ENCODE measurements at places on chromosomes 5 and 9.
A peak's percentile ranks its signal among the peaks of the same experiment; 100 is the strongest.

- DNase-seq, result peak; percentile 55
Measured at GRCh38 chr5:139662617-139663016, 14.5 kb downstream of the CXXC5 start.

GRCh38 chr5:111757355-111758283 is 625 bp upstream of the NREP start:
- DNase-seq, result peak; percentile 69

DNA sequence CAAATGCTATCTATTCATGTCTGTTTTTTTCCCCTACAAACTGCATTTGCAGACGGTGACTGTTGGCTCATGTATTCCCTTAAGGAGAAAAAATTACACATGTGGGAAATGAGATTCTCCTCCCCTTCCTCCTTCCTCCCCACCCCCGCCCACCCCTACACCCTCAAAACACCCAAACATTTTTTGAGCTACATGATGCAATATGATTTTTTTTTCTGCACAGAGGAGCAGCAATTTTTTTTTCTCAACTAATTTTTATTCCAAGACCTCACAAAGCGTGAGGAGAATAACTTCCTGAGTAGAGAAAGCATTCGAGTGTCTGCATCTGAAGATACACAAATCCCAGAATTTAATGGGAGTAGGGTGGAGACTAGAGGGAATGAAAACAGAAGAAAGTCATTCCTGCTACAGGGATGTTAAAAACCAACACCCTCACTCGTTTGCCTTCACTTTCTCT is 118.1 kb downstream of the PRDM6 start:
- DNase-seq, result no peak

DNA sequence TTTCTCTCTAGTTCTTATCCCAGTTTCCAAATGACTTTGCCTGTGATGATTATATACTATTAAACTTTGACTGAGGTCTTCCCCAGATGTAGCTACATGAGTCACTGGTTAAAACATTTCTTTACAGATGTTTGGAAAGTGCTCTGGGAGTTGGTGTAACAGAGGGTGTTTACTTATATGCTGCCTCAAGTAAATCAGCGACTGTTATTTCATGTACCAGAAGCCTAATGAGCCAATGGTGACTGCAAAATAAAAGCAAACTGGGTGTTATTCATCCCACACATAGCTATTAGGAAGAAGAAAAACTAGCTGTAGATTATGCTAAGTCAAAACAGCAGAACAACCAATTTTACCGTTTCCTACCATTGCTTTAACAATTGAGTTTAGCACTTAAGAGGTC is 929.7 kb upstream of the SEMA6A start:
- no peak for DNase-seq

GRCh38 chr5:77163453-77163852 is 47.0 kb upstream of the PDE8B start:
- no peak for DNase-seq

GRCh38 chr9:133945977-133946753 is 46.0 kb downstream of the VAV2 start:
- DNase-seq, result peak; percentile 49

DNA sequence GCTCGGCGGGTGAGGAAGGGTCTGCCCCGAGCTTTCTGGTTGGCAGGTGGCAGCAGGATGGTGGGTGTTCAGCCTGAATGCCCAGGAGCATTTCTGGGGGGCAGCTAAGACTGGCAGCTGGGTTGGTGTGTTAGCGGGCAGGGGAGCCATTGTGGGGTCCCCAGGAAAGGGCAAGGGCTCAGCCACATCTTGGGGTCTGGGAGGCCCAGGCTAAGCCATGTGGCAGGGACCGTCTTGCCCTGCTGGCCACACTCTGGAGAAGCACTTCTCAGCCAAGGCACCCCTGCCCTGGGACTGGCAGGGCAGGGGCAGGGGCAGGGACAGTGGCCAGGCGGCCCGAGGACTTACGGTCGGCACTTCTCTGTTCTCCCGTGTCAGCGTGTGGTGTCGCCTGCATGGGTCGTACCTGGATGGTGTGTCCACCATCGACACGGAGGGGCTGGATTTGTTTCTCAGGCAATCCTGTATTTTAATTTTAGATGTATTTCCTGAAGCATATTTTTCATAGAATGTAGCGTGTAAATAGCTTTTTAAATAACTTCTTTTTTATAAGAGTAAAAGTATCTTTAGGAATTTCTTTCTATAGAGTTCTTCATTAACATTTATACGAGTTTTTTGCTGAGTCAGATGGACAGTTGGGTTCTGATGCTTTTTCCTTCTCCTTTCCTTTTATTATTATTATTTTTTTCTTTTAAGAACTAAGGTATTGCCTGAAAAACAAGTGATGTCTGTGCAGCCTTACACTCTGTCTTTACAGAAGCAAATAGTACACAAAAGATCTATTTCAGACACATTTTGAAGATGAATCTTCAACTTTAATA is 102.0 kb downstream of the PHF2 start:
- DNase-seq, result no peak

GRCh38 chr9:111431684-111432083 is 52.5 kb downstream of the ECPAS start:
- DNase-seq, result no peak

DNA sequence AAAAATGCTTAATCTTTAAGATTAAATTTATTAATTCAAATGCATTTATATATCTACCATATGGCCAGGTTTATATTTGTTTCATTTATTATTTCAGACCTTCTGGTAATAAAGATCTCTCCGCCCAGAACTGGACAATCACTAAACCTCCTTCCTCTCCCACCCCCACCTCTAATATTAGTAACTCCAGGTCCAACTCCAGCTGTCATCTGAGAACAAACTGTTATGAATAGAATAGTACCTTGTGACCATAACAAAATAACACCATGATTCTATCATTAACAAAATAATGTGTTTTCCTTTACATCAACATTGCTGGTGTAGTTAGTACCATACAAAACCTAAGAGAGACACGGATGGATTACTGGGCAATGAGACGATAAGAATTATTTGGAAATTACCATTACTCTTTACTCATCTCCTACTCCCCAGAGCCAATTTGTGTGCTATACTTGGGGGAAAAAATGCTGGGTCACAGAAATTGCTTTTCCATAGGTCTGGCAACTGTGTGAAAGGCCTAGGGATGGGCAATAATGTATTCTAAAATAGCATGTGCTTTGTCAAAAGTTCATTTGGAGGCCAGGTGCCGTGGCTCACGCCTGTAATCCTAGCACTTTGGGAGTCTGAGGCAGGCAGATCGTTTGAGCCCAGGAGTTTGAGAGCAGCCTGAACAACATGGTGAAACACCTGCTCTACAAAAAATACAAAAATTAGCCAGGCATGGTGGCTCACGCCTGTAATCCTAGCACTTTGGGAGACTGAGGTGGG is 186.1 kb downstream of the ENC1 start:
- no peak for DNase-seq

DNA sequence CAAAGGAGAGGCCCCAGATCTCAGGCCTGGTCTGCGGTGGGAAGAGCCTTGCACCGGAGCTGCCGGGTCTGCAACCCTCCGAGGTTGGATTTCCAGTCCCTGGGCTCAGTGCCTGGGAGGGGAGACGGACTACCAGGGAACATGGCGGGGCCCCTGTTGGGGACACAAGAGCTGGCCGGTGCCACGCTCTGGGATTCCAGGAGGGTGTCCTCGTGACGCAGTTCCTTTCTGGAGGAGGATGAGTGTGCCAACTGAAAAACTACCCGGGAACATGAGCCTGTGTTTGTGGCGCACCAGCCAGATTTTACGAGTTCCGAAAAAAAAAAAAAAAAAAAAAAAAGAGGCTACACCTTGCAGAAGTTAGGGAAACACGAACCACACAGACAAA is 9.0 kb downstream of the NRARP start:
- DNase-seq, result no peak

DNA sequence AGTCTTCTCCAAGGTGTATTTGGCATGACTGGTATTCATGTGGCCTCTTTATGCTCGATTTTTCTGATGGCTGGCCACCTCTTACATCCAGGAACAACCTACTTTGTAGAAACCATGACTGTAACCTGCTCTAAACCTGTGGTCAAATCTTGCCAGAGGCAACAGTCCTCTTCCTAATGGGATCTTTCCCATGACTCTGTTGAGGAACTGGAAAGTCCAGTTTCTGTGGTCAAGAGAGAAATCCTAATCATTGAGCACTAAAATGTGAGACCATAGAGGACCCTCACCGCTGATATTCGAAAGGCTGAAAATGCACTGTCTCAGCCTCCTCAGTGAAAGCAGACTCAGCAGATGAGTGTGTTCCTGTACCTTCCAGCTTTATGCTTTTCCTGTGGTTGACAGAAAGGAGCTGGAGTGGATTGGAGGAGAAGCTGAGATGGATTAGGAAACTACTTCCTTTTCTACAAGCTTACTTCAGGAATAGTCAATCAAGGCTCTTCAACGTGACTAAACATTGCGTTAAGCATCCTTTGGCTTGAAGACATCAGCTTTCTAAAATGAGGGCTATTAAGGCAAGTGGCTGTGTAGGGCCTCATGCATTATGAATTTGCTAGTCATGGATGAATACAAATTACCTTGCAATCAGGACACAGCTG is 69.7 kb upstream of the DAPK1 start:
- DNase-seq, result no peak

DNA sequence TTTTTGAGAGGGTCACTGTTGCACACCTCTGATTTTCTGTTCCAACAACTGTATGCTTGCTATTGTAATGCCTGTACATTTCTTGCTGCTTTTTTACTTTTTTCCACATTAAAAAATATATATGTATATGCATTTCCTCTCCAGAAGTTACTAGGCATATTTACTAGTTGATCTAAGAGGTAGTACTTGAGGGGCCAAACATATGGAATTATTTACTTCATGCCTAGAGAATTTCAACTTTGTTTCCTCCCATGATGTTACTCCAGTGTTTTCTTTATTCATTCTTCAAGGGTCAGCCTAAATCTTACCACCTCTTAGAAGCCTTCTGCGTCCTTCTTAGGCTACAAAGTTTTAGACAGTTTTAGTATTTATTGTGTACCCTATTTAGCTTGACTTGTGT is 122.7 kb downstream of the NMUR2 start:
- no peak for DNase-seq

DNA sequence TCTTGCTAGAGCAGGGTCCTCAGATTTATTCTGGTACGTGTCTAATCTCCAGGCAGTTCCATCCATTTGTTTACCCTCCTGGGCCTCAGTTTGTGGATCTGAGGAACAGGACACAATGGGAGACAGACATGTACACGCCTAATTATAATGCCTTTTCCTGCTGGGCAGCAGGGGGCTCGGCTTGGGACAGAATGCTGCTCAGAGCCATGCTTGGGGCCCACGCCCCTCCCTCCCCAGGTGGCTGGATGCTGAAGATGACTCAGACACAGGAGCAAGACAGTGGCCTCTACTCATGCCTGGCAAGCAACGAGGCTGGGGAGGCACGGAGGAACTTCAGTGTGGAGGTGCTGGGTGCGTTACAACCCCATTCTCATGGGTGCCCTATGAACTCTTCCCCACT is 72.7 kb upstream of the ASS1 start:
- DNase-seq, result no peak

- peak; percentile 35 for DNase-seq
Measured at GRCh38 chr5:144467792-144468191, 297.1 kb downstream of the KCTD16 start.

- no peak for DNase-seq
Measured at GRCh38 chr9:133429214-133429613, 7.0 kb downstream of the ADAMTS13 start.

DNA sequence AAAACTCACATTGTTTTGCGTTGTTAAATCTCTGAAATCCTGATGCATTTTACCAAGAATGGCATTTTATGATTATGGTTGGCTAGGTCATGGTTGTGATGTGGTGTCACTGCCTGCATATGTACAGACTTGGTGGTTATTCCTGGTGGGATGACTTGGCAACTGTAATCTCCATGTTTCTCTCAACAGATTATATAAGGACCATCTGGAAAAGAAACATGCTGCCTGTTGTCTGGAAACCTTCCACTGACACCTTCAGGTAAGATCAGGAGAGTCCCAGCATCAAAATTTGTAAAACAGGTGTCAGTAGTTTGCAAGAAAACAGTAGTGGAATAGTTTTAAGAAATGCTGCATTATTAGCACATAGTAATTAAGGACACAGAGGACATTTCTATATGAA is 3.0 kb upstream of the ACER2 start:
- DNase-seq, result no peak

DNA sequence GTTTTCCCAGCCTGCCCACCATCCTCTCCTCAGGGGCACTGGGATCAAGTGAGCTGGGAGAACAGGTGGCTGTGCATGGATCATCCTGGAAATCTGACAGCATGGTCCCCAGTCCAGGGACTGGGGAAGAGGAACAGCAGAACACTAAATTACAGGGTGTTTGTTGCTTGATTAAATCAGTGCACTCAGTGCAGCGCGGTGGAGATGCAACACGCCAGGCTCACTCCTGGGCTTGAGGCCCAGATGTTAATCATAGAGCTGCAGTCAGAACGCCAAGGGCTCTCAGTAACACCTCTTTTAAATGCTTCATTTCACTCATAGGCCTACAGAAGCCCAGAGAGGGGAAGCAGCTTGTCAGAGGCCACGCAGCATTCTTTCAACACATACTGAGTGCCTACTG is 14.2 kb upstream of the LARP1 start:
- DNase-seq, result no peak

- DNase-seq, result no peak
Measured at GRCh38 chr9:27433631-27434325, 90.3 kb upstream of the IFNK start.

- peak; percentile 87 for DNase-seq
Measured at GRCh38 chr9:135815830-135816650, 91.3 kb downstream of the CAMSAP1 start.

DNA sequence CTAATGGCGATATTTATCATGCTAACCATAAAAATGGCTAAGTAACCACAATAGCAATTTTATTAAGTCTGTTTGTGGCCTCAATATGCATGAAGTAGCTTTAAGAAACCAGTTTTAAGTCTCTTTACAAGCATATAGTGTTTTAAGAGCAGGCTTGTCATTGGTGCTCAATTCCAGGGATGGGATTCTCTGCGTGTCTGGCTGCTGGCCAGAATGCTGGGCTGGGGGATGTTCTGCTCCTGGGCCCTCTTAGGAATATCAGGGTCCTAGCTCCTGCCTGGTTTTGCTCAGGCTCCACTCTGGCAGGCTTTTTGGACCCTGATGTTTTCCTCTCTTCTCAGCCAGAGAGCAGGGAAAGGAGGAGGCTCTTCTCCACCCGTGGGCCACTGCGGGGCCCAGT is 127.2 kb downstream of the PDE8B start:
- no peak for DNase-seq

- peak; percentile 32 for DNase-seq
Measured at GRCh38 chr5:137604348-137605095, 105.4 kb upstream of the SPOCK1 start.

DNA sequence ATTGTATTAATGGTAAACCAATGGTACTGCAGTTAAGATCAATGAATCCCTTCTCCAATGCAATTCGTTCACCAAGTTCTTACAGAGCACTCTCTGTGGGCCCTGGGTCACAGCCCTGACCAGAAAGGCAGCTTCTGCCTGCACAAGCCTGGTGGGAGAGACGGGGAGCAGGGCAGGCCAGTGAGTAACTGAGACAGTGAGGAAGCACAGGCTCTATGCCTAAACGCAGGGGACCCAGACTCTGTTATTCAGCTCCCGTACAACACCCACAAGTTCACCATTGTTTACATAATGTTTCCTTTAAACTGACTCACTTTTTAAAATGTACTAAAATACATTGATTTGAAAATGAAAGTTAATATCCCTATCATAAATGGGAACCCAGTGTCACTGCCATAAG is 40.5 kb upstream of the CTSL start:
- DNase-seq, result no peak
